HCEC 1CT (cell line): ENCODE measurements at places on chromosomes 5 and 9.

- DNase-seq: no peak
Measured at GRCh38 chr5:433836-434235, 9.1 kb upstream of the EXOC3 start.

GRCh38 chr9:86486891-86487837 lies 133.0 kb upstream of the TUT7 start:
- peak; percentile 67 for DNase-seq

- DNase-seq: no peak
Measured at GRCh38 chr5:2199697-2200096, 317.0 kb upstream of the IRX4 start.

DNA sequence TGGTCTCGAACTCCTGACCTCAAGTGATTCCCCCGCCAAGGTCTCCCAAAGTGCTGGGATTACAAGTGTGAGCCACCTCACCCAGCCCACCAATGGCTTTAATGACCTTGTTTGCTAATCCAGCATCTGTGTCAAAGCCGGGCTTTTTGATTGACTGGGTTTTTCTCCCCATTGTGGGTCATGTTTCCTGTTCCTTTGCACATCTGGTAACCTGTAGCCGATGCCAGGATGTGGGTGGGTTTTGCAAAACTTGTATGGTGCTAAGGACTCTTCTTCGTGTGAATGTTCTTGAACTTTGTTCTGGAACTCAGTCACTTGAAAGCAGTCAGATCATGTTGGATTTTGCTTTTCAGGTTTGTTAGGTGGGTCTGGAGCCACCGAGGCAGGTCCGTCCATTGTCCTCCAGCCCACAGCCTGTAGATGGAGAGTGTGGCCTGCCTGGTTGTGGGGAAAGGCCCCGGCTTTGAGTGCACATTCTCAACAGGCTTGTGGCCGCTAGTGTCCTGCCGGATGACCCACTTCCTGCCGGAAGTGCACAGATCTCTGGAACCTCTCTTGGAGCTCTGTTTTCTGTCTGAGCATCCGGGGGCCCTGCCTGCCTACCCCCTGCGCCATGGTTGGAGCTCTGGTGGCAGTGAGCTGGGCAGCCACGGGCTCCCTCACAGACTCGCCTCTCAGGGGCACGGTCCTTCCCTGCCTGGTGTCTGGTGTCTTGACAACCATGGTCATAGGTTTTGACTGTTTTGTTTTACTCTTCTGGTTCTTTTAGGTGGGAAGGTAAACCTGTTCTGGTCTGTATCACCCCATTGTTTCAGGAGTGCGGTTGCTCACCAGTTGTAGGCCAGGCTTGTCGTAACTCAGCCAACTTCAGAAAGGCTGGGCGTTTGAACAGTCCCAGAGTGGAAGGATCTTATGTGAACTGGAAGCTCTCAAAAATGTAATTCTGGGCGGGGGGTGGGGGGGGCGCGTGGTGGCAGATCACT lies 69.6 kb upstream of the CACNA1B start:
- DNase-seq: no peak

DNA sequence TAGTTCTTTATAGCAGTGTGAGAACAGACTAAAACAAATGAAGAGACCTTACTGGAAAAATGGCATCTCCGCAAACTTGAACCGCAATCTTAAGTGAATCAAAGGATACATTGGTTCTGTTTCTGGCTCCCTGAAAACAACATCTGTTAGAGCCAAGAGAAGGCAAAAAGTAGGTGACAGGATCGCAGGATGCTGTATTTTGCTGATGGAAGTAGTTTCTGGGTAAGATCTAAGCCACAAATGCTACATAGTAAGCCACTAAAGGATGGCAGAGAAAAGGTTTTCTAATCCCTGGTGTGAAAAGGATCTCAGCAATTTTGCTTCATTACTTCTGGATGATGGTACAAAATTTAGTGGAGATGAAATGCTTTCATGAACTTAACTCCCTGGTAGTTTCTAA lies 63.3 kb upstream of the HTR4 start:
- DNase-seq: no peak

- DNase-seq: peak; percentile 6
Measured at GRCh38 chr5:136285096-136285855, 80.1 kb downstream of the TRPC7 start.

DNA sequence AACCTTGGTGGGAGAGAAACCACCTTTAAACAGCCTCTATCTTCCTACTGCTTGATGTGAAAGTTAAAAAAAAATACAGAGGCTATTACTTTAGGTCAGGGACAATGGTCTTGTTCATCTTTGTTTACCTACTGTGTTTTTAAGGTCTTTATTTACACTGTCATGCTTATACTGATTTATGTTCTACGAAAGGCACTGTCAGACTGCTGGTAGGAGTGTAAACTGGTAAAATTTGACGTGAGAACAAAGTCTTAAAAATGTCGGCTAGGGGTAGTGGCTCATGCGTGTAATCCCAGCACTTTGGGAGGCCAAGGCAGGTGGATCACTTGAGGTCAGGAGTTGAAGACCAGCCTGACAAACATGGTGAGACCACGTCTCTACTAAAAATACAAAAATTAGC lies 42.1 kb upstream of the ELOVL7 start:
- no peak for DNase-seq

DNA sequence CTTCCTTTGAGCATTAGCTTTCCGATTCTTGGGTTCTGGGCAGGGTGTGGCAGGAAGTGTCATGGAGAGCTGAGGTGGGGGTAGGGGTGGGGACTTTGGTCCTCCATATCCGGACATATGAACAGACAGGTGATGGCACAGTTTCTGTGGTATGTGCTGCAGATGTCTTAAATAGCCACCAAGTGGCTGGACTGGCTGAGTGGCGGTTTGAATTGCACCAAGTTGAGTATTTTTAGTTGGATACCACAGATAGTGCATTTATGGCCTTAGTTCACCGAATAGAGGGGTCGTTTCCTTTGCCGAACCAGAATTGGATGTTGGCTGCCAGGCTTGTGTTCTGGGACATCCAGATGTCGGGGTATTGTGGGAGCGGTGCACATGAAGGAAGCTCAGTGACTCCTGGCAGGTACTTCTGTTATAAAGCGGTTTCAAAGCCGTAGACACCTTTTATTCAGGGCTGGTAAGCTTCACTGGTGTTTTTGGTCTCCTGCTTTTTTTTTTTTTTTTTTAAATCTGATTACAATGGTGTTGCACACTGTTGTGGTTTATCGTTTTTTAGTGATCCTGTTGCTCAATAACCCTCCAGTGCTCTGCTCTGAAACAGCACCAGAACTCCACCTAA lies 15.1 kb upstream of the TNFAIP8 start:
- DNase-seq: no peak

GRCh38 chr9:92064711-92065110 lies 50.5 kb downstream of the SPTLC1 start:
- peak; percentile 1 for DNase-seq

- DNase-seq: no peak
Measured at GRCh38 chr9:91305596-91306295, 56.0 kb downstream of the AUH start.

DNA sequence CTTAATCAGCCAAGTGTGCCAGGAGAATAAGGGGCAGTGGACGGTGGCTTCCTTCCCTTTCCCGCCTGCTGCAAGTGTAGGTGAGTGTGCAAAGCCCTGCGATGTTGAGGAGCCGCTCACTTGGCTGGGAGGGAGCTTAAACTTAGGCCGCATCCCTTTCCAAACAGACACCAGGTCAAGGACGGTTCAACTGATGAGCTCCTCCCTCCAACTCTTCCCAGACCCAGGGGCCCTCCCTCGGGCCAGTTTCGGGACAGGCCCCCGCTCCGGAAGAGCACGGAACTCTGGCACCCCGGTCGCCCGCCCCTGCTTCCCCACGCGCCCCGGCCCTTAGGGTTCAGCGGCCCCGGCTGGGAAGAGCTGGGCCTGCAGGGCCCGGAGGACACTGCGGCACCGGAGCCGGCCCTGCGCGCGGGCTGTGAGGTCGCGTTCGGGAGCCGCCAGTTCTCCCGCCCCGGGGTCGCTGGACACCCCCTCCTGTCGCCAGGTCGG lies 481 bp downstream of the MRPL36 start:
- peak; percentile 23 for DNase-seq

GRCh38 chr5:14779975-14780374 lies 91.6 kb downstream of the ANKH start:
- DNase-seq: no peak

GRCh38 chr5:147189109-147189424 lies 45.8 kb upstream of the STK32A start:
- no peak for DNase-seq

DNA sequence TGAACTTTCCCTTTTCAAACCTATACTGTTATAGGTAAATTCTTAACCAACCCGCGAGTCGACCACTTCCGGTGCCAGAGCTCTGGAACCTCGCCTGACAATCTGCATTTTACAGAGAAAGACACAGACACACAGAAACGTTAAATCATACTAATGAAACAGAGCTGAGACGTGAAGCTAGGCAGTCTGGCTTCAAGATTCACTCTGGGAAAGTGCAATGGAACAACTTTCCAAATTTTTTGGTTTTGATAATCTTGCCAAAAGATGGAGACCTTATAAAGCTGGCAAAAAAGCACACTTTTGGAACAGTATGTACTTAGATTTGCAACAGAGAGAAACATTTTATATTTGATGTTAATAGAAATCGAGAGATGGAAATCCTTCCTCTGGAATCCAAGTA lies 15.9 kb upstream of the WNT8A start:
- no peak for DNase-seq

GRCh38 chr5:9624196-9624947 lies 5.8 kb downstream of the TAS2R1 start:
- DNase-seq: no peak

GRCh38 chr5:100584069-100584468 lies 48.9 kb downstream of the FAM174A start:
- no peak for DNase-seq

DNA sequence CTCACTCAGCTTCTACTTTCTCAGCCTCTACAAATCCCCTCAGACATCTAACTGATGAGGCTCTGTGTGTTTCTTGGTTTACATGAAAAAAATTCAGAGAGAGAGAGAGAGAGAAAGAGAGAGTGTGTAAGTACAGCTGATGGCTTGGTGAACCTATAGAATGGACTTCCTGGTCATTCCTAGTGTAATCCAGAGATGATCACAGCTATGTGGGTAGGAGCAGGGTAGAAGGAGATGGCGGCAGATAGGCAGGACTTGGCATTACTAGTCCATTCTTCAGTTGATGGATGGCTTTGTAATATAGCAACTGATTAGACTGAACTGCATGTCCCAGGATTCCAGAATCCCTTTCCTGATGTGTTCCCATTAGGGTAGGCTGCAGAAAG lies 429.3 kb upstream of the CLINT1 start:
- DNase-seq: no peak

GRCh38 chr9:86531273-86531970 lies 177.2 kb upstream of the TUT7 start:
- DNase-seq: no peak

- peak; percentile 30 for DNase-seq
Measured at GRCh38 chr9:136587145-136587943, 41.5 kb upstream of the NOTCH1 start.

DNA sequence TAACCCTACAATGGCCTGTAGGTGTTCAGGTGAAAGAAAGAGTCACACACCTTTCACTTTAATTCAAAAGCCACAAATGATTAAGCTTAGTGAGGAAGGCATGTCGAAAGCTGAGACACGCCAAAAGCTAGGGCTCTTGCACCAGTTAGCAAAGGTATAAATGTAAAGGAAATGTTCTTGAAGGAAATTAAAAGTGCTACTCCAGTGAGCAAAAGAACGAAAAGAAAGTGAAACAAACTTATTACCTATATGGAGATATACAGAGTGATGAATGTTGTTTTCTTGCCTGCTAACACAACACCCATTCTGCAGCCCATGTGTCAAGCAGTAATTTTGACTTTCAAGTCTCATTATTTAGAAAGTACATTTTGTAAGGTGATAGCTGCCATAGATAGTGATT lies 254.2 kb upstream of the SLC24A2 start:
- no peak for DNase-seq

DNA sequence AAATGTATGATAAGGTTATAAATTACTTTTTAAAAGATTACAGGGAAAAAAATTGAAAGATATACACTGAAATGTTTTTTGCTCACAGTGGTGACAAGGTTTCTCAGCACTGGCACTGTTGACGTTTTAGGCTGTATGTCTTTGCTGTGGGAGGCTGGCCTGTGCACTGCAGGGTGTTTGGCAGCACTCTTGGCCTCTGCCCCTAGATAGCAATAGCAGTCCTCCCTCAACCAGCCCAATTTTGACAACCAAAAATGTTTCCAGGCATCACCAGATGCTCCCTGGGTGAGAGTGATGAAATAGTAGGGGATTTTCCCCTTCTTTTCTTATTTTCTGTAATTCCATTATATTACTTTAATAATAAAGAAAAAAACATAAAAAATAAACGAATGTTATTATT lies 3.3 kb downstream of the CD274 start:
- no peak for DNase-seq

DNA sequence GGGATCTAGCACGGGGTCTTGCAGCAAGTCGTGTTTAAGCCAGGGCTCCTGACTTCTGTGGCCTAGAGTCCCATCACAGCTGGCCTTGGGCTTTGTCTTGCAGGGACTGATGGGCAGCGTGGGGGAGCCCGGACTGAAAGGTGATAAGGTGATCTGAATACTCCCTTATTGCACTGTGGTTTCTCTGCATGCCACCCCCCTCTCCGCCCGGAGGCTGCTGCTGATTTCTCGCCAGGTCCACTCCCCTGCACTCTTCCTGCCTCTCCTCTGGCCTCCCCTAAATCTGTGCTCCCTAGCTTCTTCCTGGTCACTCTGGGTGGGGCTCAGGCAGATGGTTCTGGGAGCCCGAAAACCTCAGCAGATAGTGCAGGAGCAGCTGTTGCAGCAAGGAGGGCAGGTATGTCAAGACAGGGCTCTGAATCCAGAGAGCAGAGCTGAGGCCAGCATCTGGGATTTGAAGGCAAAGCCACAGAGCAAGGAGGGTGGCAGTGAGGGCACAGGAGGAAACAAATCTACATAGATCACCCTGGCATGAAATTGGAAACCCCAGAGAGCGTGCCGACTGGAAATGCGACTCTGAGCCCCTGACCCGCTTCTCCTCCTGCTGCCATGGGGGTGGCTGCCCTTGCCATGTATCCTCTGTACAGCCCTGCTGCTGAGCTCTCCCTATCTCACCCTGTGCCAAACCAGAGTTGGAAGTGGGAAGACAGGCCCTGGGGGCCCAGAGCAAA lies 76.5 kb downstream of the COL27A1 start:
- no peak for DNase-seq

GRCh38 chr9:5611321-5612184 lies 17.4 kb upstream of the RIC1 start:
- DNase-seq: no peak

DNA sequence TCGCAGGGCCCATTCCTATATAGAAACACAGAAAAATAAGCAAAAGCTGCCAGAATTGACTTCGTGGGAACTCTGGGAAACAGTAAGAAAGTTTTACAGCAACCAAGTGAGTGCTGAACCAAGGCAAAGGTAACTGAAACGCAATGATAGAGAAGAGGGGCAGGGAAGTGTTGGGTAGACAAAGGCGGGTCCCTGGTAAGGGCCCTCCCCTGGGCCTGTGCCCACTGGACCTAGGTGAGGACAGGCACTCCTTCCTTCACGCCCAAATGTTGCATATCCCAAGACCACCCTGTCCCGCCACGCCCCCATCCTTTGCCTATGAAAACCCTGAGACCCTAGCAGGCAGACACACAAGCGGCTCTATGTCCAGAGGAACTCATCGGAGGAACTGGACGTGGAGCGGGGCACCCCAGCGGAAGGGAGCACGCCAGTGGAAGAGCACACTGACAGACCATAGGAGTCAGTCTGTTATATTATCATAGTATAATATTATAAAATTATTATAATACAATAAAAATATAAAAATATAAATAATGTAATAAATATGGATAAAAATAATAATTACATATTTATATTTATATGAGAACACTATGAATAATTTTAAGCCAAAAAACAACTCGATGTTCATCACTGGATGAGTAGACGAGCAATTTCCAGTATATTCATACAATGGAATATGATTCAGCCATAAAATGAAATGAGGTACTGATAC lies 27.9 kb downstream of the CDKN2A start:
- DNase-seq: no peak

GRCh38 chr5:56910210-56910965 lies 992 bp downstream of the SETD9 start:
- DNase-seq: peak; percentile 55
